Neural crest cell (in vitro differentiated cells): ENCODE measurements at places on chromosomes 6 and 20.

DNA sequence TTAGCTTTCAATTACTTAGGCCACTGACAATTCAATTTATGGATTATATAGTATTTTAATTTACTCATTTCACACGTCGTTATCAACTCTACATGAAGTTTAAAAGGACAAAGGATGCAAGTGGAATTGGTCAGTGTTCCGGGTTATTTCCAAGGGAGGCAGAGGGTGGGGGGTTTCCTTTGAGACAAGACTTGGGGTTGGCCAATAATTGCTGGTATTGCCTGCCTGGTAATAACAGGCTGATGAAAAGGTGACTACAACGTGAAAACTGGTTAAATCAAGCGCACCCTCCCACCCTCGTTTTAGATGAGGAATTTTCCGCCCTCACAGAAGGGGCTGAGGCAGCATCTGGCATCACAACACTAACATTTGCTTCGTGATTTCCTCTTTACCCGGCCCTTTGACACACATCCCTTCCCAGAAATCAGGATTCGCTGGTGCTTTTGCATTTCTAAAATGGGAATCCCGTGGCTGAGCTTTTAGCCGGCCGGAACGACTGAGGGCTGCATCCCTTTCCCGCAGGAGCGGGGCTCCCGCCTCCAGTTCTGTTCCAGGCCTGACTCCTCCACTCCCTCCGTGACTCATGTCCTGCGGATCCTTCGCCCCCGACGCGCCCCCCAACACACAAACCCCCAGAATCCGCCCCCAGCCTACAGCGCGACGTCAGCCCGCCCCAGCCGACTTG is 999 bp upstream of the PIM1 start:
- DNase-seq, result no peak

GRCh38 chr6:130934848-130935585 is 107.8 kb downstream of the SMLR1 start:
- DNase-seq, result no peak

DNA sequence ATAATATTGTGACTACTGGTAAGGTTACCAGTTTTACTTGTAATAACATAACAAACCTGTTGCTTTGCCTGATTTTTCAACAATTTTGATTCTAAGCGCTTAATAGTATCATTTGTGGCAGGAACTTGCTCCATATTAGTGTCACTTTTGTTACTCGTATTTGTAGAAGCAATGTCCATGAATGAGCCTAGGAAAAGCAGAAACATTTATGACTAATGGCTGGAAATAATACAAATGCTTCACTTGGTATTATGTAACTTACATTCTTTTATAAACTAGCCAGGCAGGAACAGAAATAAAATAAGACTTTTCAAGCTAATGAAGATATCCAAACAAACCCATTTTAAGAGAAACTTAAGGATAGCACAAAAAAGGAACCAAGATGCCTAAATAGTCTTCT is 38.9 kb downstream of the MAP3K7 start:
- DNase-seq, result no peak

GRCh38 chr6:25453288-25453687 is 174.1 kb downstream of the CARMIL1 start:
- DNase-seq, result no peak

DNA sequence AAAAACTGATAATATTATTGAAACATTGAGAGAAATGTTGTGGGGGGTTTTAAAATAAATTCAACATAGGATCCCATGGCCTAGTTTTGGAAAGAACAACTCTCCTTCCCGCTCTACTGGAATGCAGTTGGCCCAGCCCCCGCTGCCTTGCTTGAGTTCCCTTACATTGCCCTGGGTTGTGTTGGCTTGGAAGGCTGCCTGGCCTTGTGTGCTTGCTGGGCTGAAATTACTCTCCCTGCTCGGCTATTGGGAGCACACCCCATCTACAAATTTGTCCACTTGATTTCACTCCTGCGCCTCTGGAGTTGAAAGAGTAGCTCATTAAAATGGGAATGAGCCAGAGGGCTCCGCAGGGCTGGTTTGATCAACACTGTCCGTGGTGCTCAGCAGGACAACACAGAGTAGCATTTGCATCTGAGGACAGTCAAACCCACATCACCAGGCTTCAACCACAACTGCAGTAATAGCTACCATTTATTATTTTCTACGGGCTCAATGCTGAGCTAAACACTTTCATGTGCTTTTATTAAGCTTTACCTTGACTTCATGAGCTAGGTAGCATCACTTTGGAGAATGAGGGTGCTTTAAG is 35.2 kb downstream of the DOK5 start:
- DNase-seq, result no peak

DNA sequence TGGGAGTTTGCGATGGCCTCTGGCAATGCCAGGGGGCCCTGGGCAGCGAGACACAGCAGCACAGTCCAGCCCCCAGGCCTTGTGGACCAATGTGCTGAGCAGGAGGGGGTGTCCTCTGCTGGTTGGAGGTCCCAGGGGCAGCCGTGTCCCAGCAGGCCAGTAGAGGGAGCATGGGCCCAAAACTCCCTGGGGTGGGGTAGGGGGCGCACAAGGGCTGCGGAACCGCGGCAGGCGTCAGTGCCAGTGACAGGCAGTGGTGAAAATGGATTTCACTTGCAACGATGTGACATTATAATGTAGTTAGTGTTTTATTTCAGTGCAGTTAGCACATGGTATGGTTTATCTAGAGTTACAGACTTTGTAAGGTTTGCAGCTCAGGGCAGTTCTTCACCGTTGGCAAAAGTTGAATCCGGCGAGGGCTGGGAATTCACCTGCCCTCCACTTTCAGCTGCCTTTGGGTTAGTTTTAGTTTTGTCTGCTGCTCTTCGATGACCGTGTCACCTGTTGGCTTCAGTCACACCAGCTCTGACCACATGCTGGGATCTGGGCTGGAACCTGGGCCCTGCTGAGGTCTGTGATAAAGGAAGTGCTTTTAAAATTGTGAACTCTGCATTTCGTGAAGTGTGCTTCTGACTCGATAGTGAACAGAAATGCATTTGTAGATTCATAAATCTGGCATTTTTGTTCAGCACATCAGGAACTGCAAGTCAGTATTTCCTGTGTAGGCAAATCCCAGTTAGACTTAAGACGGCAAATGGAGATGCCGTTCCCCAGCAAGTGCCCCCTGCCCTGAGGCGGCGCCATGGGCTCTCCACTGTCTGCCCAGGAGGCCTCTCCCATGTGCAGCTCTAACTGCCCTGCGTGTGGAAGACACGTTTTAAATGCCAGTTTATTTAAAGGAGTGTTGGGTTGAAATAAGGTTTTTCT is 46.8 kb downstream of the PYGB start:
- DNase-seq, result peak; percentile 58

- DNase-seq, result no peak
Measured at GRCh38 chr20:23640018-23640601, 2.4 kb upstream of the CST3 start.

DNA sequence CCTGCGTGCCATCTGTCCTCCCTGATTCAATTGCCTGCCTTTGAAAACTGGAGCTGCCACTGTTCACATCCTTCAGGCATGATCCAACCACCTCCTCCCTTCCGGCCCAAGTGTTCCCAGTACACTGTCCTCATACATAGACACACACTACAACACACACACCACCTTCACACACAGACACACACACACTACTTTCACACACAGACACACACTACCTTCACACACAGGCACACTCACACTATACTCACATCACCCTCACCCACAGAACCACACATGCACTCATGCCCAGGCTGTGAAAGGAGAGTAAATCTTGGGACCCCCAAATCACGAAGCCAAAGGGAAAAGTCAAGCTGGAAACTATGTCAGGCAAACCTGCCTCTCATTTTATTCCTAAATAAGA is 109.4 kb upstream of the MYLIP start:
- no peak for DNase-seq

GRCh38 chr20:48544402-48545339 is 283.1 kb downstream of the PREX1 start:
- no peak for DNase-seq

GRCh38 chr6:27251606-27252251 is 4.2 kb downstream of the PRSS16 start:
- DNase-seq, result peak; percentile 65

DNA sequence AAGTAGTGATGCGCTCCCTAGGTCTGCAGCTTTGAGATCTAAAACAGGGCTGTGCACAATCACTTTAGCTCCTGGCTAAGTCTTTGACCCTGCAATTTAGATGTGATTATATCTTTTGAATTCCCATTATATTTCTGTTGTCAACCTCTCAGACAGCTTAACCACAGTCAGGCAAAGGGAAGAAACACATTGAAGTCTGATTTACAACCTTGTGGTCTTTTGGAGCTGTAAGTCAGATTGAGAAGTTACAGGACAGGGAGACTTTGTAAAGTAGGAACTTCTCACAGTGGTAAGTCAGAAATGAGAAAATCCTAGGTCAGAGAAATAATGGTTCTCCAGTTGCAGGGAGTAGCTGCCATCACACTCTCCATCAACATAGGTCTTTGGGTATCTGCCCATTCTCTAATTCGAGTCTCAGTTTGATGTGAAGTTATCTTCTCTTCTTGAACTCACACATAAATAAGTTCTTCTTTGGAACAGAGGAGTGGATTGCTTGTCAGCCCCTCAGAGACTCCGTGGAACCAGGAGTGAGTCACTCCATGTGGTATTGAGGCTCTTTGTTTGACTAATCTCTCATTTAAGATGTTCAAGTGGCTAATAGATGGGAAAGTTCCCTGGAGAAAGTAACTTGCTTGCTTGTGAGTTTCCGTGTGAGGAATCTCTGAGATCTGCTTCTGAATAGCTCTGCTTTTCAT is 35.0 kb upstream of the SGK1 start:
- no peak for DNase-seq

GRCh38 chr6:148195511-148195910 is 147.1 kb upstream of the SASH1 start:
- no peak for DNase-seq

DNA sequence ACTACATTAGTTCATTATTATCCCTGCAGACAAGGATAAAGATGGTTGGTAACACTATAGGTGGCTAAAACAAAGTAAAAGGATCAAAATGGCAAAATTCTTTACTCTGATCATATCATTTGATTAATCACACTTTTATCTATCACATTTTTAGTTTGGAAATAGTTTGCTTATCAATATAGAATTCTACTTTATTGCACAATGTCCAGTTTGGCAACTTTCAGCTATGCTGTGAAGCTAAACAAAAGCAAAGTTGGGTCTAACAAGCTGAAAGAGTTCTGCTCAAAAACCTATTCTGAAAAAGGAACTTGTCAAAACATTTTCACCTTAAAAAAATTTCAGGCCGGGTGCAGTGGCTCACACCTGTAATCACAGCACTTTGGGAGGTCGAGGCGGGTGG is 7.9 kb upstream of the LATS1 start:
- no peak for DNase-seq

DNA sequence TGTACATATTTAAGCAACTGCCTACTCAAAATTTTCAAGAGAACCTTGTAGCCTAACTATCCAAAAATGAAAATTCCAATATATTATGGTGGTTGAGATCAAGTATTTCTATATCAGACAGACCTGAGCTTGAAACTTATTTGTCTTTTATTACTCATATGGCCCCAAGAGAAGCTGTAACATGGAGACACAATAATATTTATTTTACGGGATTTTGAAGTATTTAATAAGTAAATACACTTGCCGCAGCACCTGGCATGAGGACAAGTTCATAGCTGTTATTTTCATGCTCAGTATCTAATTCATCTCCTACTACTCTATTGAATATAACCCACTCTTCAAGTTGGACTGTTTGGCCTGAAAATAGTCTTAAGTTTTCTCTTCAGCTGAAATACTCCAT is 28.0 kb downstream of the PTPRK start:
- DNase-seq, result no peak

DNA sequence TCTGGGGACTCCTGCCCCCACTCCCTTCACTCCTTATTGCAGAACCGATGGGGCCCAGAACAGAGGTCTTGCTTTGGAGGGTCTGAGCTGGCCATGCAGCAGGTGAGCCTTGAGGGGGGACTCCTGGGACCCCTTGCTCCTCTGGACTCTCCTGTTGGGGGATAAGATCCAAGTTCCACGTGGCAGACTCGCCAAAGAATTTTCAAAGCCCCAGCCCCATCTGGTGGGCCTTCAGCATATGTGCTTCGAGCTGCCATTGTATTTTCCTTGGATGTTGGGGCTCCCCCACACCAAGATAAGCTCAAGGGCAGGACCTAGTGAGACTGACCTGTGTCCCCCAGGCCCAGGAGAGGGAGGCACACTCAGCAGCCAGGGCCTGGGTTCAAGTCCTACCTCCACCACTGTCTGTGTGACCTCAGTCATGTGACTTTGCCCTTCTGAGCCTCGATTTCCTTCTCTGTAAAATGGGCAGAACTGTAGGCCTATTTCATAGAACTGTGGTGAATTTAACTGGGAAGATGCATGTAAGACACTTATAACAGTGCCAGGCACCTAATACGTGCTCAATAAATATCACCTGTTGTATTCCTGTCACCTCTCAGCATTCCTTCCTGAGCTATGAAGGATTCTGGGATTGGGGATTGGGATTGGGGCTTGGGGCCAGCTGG is 115.5 kb downstream of the VEGFA start:
- DNase-seq, result no peak

GRCh38 chr6:75450903-75451302 is 42.7 kb downstream of the FILIP1 start:
- DNase-seq, result no peak

- DNase-seq, result no peak
Measured at GRCh38 chr6:35745509-35745908, 8.7 kb downstream of the ARMC12 start.

- DNase-seq, result no peak
Measured at GRCh38 chr6:169162752-169163407, 90.8 kb downstream of the THBS2 start.

- no peak for DNase-seq
Measured at GRCh38 chr6:157879034-157879872, 56.2 kb downstream of the SNX9 start.

DNA sequence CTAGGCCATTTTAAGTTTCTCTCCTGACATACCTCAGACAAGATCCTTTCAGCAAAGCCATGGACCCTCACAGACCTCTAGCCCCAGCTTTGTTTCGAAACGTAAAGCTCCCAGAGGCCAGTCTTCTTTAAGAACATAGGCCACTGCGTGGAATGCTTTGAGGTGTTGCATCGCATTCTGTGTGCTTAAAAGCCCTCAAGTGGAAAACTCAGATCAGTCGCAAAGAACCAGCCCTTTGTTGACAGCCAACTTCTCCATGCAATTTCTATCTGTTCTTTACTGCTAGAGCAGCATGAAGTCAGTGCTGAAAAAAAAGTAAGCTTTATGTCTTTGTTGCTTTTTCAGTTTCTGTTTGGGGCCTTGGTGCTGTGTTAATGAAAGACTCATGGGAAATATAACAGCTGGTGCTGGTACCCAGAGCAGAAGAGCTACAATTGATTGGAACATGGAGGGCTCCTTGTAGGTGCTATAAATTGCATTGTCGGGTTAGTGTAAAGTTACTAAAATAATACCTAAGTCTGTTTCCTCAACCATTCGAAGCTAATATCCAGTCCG is 142.6 kb downstream of the MAP3K7 start:
- no peak for DNase-seq

DNA sequence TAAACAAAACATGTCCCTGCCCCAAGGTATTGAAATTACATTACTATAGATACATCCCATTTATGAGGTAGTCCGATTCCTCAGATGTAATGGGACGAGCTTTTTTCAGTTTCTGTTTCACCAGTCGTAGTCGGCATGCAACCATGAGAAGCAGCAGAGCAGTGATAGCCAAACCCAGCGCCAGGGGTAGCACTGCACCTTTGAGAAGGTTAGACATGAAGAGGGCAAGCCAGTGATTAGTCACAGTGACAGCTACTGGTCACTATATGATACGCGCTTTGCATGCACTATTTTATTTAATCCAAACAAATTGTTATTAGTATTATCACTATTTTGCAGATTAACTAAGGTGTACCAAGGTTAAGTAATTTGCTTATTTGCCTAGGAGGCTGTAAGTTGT is 43.7 kb downstream of the LRP11 start:
- DNase-seq, result no peak
